NB4 (cell line): ENCODE measurements at places on chromosomes 1 and 21.

- no peak for DNase-seq
Measured at GRCh38 chr1:242605521-242605920, 81.0 kb upstream of the PLD5 start.

- DNase-seq: no peak
Measured at GRCh38 chr1:232367293-232367692, 262.6 kb downstream of the SIPA1L2 start.

- no peak for DNase-seq
Measured at GRCh38 chr1:78619803-78620579, at the start of gene IFI44L. TSS of gene IFI44L (plus strand) at chr1:78620448. CDS start at chr1:78627916, 7,468 bp downstream.

- no peak for DNase-seq
Measured at GRCh38 chr1:5610432-5610831, 381.8 kb downstream of the NPHP4 start.

- DNase-seq: no peak
Measured at GRCh38 chr1:36339615-36340014, 16.2 kb upstream of the EVA1B start.
